Upper lobe of left lung (tissue), 6 donors: ENCODE measurements at places on chromosomes 6 and 20.

- peaks cover 3% of the 10 kb centered on the region for H3K36me3 ChIP-seq
- H3K4me3 ChIP-seq, result no peak overlapping the region
- no peak overlapping the region for H3K27ac ChIP-seq
These were observed 2.4 kb upstream of the AARS2 start for GRCh38 chr6:44315516-44315915.

DNA sequence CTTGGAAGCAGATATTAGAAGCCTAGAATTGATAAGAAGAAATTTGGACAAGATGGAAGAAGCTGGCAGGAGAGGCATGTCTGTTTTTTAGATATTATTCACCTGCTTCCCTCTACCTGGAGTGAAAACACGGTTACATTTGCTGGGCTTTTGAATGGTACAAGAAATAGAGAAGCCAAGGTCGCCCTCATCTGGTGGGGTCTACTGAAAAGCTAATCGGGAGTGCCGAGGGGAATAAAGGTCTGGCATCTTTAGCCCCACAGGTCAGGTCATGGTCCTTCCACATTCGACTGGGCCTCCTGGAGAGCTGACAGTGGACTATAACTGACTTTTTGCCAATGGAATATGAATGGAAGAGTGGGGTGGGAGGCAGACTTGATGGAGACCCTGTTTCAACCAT lies 4.6 kb upstream of the C2 start:
- peaks cover 24% of the 10 kb centered on the region for H3K4me1 ChIP-seq
- H3K36me3 ChIP-seq, result no peaks in the 10 kb centered on the region
- H3K27ac ChIP-seq, result no peak overlapping the region
- no peaks in the 10 kb centered on the region for H3K27me3 ChIP-seq
- DNase-seq, result peak; percentile 31
- no peak overlapping the region for H3K4me3 ChIP-seq

- H3K36me3 ChIP-seq, result no peaks in the 10 kb centered on the region
- H3K4me3 ChIP-seq, result no peak overlapping the region
- DNase-seq, result no peak
- no peaks in the 10 kb centered on the region for H3K4me1 ChIP-seq
- H3K27ac ChIP-seq, result no peak overlapping the region
These were observed 9.0 kb downstream of the TREML4 start for GRCh38 chr6:41237128-41237527.

DNA sequence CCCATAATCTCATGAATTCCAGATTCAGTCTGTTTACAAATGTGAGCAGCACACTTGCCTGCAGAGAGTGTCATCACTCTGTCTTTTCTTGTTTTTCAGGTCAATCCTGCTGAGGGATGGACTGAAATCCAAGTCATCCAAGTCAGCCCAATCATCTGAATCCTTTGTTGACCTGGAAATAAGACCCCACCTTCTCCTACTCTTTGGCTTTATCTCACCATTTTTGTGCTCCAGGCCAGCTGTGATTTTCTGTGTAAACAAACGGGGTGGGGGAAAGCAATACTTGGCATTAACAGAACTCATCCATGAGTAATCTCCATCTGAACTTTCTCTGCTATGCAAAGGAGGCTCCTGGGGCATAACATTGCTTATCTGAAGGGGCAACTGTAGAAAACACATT lies 16.9 kb upstream of the GSTA4 start:
- H3K4me3 ChIP-seq, result no peak overlapping the region
- peaks cover 17% of the 10 kb centered on the region for H3K4me1 ChIP-seq
- H3K36me3 ChIP-seq, result peaks cover 46% of the 10 kb centered on the region
- H3K27me3 ChIP-seq, result no peaks in the 10 kb centered on the region
- DNase-seq, result no peak
- H3K27ac ChIP-seq, result no peak overlapping the region

- no peaks in the 10 kb centered on the region for H3K27me3 ChIP-seq
- no peak overlapping the region for H3K4me3 ChIP-seq
- no peak for DNase-seq
- no peaks in the 10 kb centered on the region for H3K36me3 ChIP-seq
- H3K4me1 ChIP-seq, result no peaks in the 10 kb centered on the region
- no peak overlapping the region for H3K27ac ChIP-seq
These were observed 645.0 kb downstream of the PHF3 start for GRCh38 chr6:64280569-64280968.

- no peak for DNase-seq
- no peaks in the 10 kb centered on the region for H3K27me3 ChIP-seq
- no peaks in the 10 kb centered on the region for H3K4me1 ChIP-seq
- no peak overlapping the region for H3K4me3 ChIP-seq
- no peak overlapping the region for H3K27ac ChIP-seq
These were observed 314.8 kb downstream of the QKI start for GRCh38 chr6:163729127-163729872.

DNA sequence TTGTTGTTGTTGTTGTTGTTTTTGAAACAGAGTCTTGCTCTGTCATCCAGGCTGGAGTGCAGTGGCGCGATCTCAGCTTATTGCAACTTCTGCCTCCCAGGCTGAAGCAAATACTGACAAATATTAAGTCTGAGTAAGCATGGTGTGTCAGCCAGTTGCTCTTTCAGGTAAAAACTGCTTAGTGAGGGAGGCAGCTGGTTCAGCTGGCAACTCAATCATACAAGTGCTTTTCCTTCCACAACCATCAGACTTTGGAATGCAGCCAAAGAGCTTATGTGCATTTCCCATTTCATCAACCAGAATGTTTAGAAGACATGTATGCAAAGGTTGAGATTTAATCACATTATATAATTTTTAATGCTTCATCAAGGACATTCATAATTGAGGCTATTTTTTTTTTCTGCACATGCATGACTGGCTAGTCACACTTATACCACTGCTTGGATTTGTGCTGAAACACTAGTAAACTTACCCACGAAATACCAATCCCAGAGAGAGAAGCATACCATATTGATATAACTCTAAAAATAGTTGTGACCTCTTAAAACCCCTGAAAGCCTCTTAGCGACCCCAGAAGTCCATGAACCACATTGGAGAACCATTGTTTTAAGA lies 56.0 kb downstream of the CLIC5 start:
- H3K27ac ChIP-seq, result no peak overlapping the region
- peak; percentile 31 for DNase-seq
- peaks cover 14% of the 10 kb centered on the region for H3K4me1 ChIP-seq

GRCh38 chr6:3102875-3103274 lies 15.6 kb upstream of the BPHL start:
- no peak overlapping the region for H3K4me3 ChIP-seq
- no peak overlapping the region for H3K27ac ChIP-seq
- no peaks in the 10 kb centered on the region for H3K27me3 ChIP-seq
- H3K36me3 ChIP-seq, result peaks cover 28% of the 10 kb centered on the region
- no peaks in the 10 kb centered on the region for H3K4me1 ChIP-seq

DNA sequence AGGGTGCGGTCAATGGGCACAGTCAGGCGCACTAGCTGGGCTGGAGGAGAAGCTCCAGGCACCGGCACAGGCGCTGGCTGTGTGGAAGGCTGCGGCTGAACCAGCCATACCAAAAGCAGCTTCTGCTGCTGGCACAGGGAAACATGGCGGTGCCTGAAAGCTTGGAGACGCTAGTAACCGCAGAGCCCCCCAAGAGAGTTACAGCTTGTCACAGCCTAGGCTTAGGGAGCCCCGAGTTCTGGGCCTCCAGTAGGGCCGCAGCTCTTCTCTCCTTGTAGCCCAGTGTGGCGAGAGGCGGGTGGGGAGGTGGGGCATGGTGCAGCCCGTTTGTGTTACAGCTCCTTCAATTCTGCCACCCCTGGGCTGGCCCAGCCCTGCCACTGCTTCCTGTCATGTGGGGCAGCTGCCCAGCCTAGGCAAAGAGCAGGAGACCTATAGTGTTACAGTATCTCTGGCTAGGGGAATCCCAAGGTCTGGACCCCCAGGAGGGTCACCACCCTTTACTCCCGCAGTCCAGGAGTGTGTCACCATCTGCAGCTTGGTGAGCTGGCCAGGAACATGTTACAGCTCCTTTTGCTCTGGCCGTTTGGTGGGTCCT lies 58.6 kb upstream of the MANEA start:
- no peaks in the 10 kb centered on the region for H3K27me3 ChIP-seq
- no peaks in the 10 kb centered on the region for H3K36me3 ChIP-seq
- no peaks in the 10 kb centered on the region for H3K4me1 ChIP-seq
- peak; percentile 37 for DNase-seq
- no peak overlapping the region for H3K4me3 ChIP-seq

- no peaks in the 10 kb centered on the region for H3K27me3 ChIP-seq
- no peak for DNase-seq
- no peaks in the 10 kb centered on the region for H3K4me1 ChIP-seq
- H3K4me3 ChIP-seq, result no peak overlapping the region
- H3K27ac ChIP-seq, result no peak overlapping the region
These were observed 117.7 kb upstream of the CCDC28A start for GRCh38 chr6:138655828-138656227.

GRCh38 chr6:137233911-137234863 lies 15.0 kb upstream of the IFNGR1 start:
- no peaks in the 10 kb centered on the region for H3K27me3 ChIP-seq
- H3K27ac ChIP-seq, result peak overlapping the region; percentile 74
- no peak overlapping the region for H3K4me3 ChIP-seq
- no peaks in the 10 kb centered on the region for H3K36me3 ChIP-seq
- H3K4me1 ChIP-seq, result peaks cover 64% of the 10 kb centered on the region
- no peak for DNase-seq

DNA sequence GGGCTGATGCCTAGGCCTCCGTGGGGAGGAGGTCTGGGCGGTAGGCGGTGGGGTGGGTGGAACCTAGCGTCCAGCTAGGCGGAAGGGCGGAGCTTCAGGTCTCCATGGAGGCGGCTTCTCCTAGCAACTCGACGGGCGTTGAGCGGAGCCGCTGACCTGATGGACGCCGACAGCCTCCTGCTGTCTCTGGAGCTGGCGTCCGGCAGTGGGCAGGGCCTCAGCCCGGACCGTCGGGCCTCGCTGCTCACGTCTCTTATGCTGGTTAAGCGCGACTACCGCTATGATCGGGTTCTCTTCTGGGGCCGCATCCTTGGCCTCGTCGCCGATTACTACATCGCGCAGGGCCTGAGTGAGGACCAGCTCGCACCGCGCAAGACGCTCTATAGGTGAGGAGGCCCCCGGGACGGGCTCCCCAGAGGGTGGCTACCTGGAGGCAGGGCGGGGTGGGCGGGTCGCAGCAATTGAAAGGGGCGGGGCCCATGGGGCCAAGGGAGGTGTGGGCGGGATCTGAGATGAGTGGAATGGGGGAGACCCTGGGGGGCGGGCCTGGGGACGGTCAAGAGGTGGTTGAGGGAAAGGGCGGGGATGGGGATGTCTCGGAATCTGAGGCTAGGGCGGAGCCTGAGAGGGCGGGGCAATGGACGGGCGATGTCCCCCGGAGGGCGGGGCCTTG lies at the start of gene RSPH9:
Gene RSPH9 (plus strand): TSS at position 97 of the 673 bp plus-strand sequence. CDS start 63 bp downstream, at position 160.
- H3K27ac ChIP-seq, result peak within 1 kb of the TSS; percentile 72
- H3K36me3 ChIP-seq, result peaks cover 27% of the 10 kb centered on the region
- H3K27me3 ChIP-seq, result no peaks in the 10 kb centered on the region
- peak within 1 kb of the TSS; percentile 44 for H3K4me3 ChIP-seq
- H3K4me1 ChIP-seq, result peaks cover 13% of the 10 kb centered on the region

DNA sequence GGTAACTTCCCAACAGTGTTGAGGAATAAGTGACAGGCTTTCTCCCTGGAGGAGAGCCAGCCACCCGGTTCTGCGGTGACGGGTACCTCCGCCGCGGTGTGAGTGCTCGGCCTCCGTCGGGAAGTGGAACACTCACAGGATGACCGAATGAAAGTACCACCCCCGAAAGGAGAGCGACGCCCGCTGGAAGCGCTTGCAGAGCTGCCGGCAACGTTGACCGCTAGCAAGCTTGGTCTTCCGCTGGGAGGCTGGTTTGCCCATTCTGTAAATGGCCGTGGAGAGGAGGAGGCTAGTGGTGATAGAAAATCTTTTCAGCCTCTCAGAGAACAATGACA lies 614 bp upstream of the TMEM242 start:
- H3K27ac ChIP-seq, result peak overlapping the region; percentile 93
- peaks cover 14% of the 10 kb centered on the region for H3K4me1 ChIP-seq
- H3K4me3 ChIP-seq, result peak overlapping the region; percentile 82
- H3K36me3 ChIP-seq, result no peaks in the 10 kb centered on the region
- DNase-seq, result peak; percentile 87

- no peak overlapping the region for H3K4me3 ChIP-seq
- H3K27ac ChIP-seq, result no peak overlapping the region
- DNase-seq, result no peak
- H3K36me3 ChIP-seq, result no peaks in the 10 kb centered on the region
- H3K27me3 ChIP-seq, result no peaks in the 10 kb centered on the region
These were observed 831.6 kb downstream of the QKI start for GRCh38 chr6:164246082-164246481.

DNA sequence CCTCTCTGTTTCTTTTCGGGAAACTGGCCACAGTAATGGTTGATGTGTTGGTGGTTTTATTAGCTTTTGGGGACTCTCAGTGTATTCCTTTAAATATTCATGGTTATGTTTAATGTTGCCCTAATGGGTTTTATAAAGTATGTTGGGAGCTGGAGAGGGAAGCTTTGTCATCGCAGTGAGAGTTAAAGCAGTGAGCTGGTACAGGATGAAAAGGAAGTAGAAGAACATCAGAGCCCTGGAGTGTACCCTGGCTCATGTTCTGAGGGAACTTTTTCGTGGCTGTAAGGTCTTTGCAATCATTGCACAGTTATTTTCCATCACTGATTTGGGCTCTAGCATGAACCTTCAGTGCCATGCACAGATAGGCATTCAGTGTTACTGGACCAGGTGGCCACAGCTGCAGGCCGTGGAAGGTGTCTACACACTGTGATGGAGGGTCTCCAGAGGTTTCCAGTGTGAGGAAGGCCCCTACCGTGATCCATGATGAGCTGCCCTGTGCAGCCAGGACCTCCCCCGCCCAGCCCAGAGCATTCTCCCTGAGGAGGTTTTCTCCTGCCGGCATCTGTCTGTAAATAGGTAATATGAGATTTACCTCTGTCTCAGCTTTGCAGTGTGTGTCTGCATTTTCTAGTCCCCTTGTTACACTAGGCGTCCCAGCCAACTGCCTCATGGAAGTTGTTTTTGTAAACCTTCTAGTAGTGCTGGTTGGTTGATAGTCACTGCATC lies 22.4 kb upstream of the TMEM217 start:
- no peaks in the 10 kb centered on the region for H3K27me3 ChIP-seq
- H3K27ac ChIP-seq, result no peak overlapping the region
- peaks cover 54% of the 10 kb centered on the region for H3K36me3 ChIP-seq
- no peak for DNase-seq
